ENCODE measurements at places on chromosomes 11 and 22.

- DNase-seq = no peak
These were observed 47.0 kb downstream of the RTL6 start for GRCh38 chr22:44451016-44451415.

DNA sequence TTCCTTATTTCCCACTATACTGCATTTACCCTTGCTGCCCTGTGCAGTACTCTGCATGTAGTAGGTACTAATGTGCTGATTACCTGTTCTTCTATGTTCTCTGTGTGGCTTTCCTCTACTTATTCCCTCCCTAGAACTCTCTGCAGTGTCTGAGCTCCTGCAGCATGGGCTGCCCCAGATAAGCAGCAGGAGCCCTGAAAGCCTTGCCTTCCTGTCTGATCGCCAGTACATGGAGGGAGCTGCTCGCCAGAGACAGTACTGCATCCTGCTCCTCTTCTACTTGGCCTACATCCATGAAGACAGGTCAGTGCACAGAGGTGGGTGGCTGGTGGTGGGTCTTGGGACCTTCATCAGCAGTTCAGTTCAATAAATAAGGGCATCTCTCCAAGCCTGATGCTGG is 42.2 kb upstream of the CCDC134 start:
- no peak for DNase-seq

DNA sequence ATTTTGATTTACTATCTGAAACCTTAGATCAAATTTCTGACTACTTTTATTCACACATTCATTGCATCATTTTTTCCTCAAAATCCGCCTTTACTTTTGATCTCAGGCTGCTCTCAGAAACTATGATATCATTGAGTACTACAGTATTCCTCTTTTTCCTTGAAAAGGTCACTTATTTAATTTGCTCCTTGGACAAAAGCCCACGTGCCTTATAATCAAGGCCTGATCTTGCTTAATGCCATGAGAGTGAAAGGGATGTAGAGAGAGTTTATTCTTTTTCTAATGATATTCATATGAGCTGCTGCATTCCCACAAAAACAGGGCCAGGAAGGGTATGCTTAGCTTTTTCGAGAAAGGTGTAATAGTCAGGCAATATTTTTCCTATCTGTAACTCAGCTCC is 327.0 kb downstream of the ETS1 start:
- no peak for DNase-seq

DNA sequence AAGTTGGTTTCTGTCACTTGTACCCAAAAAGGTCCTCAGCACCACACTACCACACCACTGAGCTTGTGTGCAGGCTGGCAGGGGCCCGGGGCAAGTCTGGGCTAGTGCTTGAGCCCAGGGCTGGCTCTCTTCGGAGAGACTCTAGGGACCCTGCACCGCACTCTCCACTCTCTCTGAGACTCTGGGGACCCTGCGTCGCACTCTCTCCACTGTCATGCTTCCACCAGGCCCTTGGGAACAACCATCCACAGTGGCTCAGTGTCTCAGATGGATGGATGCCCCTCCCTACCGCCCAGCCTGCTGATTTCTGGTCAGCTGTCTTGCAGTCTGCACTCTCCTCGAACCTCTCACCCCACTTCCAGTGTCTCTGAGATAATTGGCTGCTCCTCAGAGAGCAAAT is 2.0 kb upstream of the SBF1 start:
- no peak for DNase-seq
